ENCODE measurements at places on chromosomes 2 and 18.
A peak's percentile ranks its signal among the peaks of the same experiment; 100 is the strongest.

- peak; percentile 27 for DNase-seq
Measured at GRCh38 chr2:168622559-168622958, 166.5 kb downstream of the CERS6 start.

DNA sequence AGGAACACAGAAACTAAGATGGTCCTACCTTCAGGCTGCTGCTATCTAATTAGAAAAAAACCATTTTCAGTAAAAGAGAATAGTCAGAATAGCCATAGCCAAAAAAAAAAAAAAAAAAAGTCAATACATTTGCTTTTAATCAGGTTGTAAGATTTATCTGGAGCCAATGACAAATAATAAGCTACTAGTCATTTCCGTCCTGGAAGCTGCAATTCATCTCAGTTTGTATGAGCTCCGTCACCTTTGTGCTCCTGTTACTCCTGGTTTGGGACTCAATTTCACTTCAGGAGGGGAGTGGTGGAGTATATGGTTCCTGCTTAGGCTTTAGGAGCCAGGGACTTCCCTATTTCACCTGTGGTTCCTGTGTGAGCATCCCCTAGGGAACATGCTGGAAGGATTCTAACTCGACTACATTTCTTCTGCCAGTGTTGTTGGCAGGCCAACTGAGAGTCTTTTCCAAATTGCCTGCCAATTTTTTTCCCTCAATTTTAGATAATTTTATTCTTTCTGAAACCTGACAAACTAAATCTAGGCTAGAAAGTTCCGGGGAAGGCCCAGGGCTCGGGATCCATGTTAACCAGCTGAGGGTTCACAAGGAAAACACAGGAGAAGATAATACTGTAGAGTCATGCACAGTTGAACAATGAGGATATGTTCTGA, 481.8 kb downstream of the DLGAP1 start:
- no peak for DNase-seq

- no peak for DNase-seq
Measured at GRCh38 chr2:23679044-23679443, 247.9 kb downstream of the ATAD2B start.

DNA sequence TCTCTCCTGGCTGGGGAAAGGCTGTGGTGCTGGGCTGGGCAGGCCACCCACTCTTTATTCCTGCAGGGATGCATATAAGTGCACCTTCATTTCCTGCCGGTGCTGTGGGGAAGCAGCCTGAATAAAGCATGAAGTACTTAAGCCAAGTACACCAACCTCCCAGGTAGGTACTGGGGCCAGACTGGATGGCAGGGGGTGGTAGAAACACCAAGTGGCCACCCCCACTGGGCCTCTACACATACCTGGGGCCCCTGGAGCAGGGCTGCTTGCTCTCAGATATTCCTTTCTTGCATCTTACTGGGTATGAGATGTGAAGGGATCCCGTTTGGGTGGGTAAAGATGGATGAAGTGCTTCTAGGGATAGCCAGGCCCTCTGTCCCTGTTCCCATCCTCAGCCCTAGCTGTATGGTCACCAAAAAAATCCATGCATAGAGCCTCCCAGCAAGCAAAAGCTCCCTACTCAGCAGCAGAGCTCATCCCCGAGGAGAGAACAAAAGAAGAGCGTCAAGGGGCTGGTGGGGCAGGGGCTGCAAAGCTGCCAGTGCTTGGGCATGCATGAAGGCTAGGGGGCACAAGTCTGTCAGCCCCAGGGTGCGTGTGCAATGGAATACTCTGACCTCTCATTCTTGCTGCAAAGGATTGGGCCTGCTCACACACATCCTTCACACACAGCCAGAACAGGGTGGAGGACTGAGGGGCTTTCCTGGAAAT, 22.0 kb downstream of the CCT7 start:
- DNase-seq = no peak

- DNase-seq = no peak
Measured at GRCh38 chr18:54415086-54415485, 57.4 kb downstream of the C18orf54 start.

DNA sequence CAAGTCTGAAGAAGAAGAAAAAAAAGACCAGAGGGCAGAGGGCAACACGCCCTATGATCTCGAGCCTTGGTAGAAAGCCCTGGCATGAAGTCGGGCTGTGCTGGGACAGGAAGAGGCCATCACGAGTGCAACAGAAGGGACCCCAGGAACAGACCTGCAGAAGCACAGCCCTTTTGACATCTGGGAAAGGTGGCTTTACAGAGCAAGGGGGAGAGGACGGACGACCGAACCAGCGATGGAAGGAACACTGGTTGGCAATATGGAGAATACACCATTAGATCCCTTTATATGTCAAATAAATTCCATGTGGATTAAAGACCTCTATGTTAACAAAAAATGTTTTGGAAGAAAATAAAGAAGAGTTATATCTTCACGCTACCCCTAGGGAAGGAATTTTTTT, 10.7 kb downstream of the KIF1A start:
- DNase-seq = no peak

DNA sequence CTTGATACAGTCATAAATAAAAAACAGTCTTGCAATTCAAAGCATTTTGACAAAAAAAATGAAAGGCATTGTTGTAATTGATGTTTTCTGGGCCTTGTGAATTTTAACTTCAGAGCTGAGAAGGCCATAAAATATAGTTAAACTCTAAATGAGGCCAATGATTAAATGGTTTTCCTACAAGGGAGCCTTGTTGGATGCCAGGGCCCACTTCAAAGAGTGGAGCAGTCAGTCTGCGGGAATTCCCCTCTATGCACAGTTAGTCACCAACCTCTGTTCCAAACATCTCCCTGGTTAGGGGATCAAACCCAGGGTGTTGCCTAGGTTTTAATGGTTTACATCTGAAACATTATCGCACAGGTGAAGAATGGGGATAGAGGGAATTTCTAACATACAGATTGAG, 143.4 kb downstream of the NCKAP5 start:
- peak; percentile 74 for DNase-seq

DNA sequence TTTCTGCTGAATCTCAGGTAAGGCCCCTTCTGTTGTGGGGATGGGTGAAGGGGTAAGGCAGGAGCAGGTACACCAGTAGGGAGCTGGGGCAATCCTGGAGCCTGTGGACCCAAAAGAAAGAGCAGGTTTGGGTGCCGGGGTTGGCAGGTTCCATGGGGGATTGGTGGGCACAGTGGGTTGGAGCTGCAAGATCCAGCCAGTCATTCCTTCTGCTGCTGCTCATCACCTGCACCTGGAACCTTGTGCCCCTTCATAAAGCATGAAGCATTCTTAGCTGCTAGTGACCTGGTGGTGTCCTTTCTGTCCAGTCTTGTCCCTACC, 24.9 kb downstream of the FHOD3 start:
- DNase-seq = no peak

DNA sequence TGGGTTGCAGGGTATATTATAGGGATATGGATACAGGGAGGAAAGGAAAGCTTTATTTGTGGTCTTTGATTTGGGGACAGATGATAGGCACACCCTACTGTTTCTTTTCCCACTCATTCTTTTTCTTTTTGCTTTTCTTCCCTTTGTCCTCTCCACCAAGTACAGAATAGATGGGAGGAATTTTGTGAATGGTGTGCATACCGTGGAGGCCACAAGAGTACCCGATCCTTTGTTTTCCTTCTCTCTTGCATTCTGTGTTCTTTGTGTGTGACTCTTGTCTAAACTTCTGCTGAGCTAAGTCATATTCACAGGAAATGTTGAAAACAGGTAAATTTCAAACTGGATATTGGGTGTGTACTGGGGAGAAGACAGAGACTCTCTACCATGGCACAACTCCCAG, 321.4 kb upstream of the SLC8A1 start:
- no peak for DNase-seq

GRCh38 chr2:207676827-207677354, 34.5 kb upstream of the CCNYL1 start:
- peak; percentile 86 for DNase-seq

GRCh38 chr2:210541290-210541902, 15.0 kb upstream of the CPS1 start:
- DNase-seq = no peak

GRCh38 chr2:145807968-145808367, 1288.0 kb upstream of the ZEB2 start:
- no peak for DNase-seq

GRCh38 chr2:183993052-183993451, 605.3 kb upstream of the ZNF804A start:
- DNase-seq = no peak

GRCh38 chr2:197090742-197091367, 164.3 kb upstream of the PGAP1 start:
- no peak for DNase-seq

- DNase-seq = no peak
Measured at GRCh38 chr2:168626647-168627046, 170.6 kb downstream of the CERS6 start.

- DNase-seq = no peak
Measured at GRCh38 chr2:235054919-235055318, 103.1 kb downstream of the SH3BP4 start.

- no peak for DNase-seq
Measured at GRCh38 chr2:69034122-69034521, 21.1 kb downstream of the ANTXR1 start.

DNA sequence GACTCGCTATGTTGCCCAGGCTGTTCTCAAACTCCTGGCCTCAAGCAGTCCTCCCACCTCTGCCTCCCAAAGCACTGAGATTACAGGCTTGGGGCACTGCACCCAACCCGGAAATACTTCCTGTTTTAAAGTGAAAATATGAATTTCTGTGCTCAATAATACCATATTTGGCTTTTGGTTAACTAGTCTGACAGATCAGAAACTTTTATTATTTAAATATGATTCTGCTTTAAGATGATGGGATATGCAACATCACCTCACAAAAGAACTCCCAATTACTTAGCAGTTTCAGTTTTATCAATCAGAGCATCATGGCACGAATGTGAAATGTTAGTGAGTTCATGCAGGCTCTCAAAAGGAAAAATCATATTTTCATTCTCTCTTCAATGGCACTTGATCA, 120.6 kb downstream of the PTRHD1 start:
- no peak for DNase-seq

DNA sequence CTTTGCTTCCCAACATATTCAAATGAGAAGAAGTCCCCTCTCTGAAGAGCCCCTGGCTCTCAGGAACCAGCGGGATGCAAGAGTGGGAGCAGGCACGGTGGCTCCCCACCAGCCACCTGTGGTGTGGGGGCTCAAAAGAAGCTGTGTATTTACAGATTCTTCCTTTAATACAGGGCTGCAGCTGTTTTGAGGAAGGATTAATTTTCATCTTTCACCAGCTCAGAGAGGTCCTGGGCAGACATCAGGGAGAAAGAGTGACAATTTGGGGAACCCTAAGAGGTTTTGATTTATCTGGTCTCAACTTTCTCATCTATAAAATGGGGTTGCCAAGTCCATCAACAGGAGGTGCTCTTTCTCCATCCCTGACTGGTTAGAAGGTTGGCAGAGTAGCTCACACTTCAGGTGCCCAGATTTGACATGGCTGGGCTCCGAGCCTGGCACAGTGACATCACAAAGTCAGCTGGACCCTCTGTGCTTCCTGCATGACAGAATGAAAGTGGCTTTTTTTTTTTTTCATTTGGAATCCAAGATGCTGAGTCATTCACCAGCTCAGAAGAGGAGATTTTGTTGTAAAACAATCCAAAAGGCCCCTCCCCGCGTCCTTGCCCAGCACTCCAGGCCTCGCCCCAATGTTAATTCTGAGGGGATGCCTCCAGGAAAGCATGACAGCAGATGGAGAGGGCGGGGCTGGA, 15.5 kb upstream of the SIX2 start:
- DNase-seq = peak; percentile 88

- peak; percentile 88 for DNase-seq
Measured at GRCh38 chr2:5798084-5798483, 105.9 kb downstream of the SOX11 start.

DNA sequence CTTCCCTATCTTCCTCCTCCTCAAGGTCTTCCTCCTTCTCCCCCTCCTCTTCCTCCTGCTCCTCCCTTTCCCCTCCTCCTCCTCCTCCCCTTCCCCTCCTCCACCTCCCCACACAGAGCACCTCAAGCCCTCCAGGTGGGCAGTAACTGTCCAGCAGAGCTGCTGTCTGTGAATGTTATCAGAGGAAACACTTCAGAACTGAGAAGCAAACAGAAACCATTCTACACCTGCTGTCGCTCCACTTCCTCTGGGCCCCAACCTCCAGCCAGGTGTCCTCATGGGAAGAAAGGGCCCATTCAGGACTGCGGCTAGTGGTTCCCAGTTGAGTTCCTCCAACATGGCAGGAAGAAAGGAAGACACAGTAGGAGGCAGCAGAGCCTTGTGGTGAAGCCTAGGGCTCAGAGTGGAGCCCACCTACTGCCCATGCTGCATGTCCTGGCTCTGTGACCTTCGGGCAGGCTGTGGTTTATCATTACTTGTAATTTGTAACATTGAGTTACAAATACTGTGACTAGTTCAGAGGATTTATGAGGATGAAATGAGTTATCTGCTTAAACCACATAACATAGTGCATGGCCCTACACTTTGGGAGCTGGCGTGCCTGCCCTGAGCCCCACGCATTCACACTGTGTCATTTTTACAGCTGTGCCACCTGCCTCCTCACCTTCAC, 165.9 kb upstream of the ID2 start:
- DNase-seq = no peak

DNA sequence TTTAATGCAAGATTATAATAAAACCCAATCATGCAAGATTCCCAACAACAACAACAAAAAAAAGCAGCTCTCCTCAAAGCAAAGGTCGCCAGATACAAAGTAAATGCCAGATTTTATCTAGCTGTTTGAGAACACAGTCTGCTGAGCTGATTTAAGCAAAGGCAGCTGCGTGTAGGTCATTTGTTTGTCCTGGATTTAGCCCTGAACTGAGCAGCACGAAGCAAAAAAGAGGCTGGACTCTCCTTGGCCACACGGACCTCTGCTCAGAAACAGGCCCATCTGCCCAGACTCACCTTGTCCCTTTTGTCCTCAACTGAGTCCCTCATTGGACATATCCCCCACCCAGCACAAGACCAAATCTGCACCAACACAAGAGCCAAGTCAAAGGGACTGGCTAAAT, 91.5 kb downstream of the PID1 start:
- DNase-seq = no peak

GRCh38 chr2:190663348-190663747, 14.5 kb downstream of the NAB1 start:
- no peak for DNase-seq

GRCh38 chr2:180001726-180002125, 5.4 kb downstream of the CWC22 start:
- DNase-seq = no peak

GRCh38 chr2:18119883-18120282, 241.4 kb downstream of the KCNS3 start:
- no peak for DNase-seq

Measured in RCC 7860 (cell line).